ENCODE measurements at places on chromosomes 1 and 21. TPM values are rescaled to one million over a fixed set of nuclear protein-coding genes. Genes with fewer than 3 reads are reported as not detected.

Gene CBR1
- 41.3 TPM for total RNA-seq

Gene FAM131C
- total RNA-seq: 0.44 TPM

Gene CDA
- not detected for total RNA-seq

Gene FUCA1
- 4.9 TPM for total RNA-seq

Gene MMP23B
- 5.3 TPM for total RNA-seq

Gene PLA2G2A
- not detected for total RNA-seq

Data from endothelial cell of umbilical vein (primary cell).